ENCODE measurements at places on chromosomes 6 and 20.

- DNase-seq = no peak
Observed at GRCh38 chr6:159913862-159914564, 23.2 kb downstream of the MAS1 start.

DNA sequence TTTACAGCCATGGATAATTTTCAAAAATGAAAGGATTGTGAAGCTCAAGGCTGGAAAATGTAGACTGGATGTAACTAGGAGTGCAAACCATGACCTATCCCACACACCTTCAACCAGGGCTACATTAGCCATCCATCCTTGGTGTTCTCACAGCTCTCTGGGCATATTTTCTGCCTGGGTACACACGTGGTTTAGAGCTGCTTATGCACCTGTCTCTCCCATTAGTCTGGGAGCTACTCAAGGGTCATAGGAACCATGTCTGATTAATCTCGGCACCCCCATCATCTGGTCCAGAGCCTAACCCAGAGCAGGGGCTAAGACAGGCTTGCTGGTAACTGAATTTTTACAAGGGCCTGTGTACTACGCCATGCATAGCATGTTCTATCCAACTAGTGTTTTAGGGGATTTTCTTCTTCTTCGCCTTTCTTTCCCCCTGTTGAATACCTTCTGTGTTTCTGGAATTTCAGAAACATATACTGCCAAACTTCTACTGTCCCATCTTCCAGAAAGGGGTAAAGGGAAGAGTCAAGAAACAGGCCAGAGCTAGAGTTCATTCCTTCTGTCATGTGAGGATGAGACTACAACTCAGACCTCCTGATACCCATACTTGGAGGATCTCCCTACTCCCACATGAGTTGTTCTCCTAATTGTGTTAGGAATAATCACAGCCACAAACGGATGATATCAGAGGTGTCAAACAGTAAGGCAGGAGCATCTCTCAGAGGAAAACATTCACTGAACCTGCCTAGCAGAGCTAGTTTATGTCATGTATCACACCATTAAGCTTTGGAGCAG lies 25.4 kb upstream of the FAM83C start:
- no peak for DNase-seq

DNA sequence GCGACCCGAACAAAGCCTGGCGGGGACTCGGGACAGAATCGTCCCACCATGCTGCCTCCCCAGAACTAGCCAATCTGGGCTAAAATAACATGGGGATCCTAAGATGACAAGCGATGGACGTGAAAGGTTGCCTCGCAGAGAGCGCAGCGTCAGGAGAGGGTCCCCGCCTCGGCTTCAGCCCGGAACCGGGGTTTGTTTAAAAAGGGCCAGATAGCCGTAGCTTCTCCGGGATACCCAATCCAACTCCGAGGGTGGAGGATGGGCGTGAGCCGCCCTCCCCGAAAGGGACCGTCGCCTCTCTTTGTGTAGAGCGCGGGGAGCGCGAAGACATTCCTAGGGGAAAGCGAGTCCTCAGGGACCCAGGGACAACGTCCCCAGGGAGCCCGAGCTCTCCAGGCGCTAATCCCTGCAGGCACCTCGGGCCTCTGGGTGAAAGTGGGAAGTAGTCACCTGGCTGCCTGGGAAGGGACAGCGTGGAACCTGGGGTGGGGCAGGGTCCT lies 643 bp downstream of the CD24 start:
- DNase-seq = no peak

DNA sequence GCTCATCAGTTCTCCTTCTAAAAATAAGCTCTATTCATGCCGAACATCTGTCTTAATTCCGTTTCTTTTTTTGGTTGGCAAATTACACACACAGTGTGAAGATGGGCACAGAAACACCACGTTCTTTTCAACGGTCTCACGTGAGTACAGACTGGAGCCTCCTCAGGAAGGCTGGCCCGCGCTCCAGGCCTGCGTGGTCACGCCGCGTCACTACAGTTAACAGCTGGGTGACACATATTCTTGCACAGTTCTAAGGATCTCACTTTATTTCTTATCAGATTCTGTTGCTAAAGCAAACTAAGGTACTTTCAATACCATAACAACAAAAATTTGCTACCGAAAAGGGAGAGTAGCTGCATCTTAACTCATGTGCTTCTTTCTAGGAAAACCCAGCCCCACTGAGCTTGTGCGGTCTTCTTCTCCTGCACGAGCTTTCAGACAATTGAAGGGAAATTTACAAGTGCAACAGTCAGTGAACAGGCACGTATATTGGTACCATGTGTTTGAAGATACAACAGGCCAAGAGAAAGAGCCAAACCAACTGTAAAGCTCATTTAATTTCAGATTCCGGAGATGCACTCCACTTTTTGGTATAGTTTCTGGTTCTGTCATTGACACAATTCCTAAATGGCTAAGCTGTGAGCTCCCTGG lies 55.6 kb upstream of the MPC1 start:
- DNase-seq = no peak

GRCh38 chr20:62391165-62392076 lies 4.5 kb downstream of the RPS21 start:
- DNase-seq = no peak

GRCh38 chr6:136762022-136762975 lies 30.0 kb downstream of the MAP3K5 start:
- DNase-seq = no peak

DNA sequence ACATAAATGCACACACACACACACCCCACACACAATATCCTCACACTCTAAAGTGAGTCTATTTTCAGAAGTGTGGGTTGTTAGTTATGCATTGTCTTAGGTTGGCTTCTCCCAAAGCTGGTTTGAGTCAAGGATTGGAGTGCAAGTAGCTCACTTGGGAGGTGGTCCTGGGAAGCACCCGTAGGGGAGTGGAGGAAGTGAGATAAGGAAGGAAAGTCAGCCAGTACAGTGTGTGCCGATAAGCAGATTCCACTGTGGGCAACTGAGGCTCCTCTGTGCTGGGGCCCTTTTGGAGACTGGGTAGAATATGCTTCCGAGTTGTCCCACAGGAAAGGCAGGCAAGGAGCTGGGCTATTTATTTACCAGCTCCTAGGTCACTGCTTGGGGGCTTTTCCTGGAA lies 67.2 kb downstream of the PLCB4 start:
- DNase-seq = no peak

DNA sequence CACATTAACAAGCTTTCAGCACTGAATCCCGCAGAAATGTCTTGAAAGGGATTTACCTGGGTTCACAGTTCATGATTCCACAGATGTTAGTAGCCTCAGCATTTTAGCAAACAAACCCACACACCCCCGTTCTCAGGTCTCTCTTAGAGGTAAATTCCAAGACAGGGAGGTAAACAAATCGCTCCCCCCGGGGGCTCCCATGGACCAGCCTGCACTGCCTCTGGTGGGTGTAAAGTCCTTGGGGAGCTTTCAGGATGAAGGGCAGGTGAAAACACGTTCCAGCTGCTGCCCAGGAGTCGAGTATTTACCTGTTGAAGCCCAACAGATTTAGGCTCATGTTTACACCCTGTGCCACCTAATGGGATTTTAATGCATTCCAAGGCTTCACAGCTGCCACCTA lies 187.0 kb upstream of the FOXQ1 start:
- no peak for DNase-seq

GRCh38 chr6:122713138-122713537 lies 66.4 kb upstream of the FABP7 start:
- no peak for DNase-seq

- no peak for DNase-seq
Observed at GRCh38 chr6:168216751-168217191, 102.8 kb downstream of the DACT2 start.

GRCh38 chr6:98823428-98824161 lies 10.8 kb upstream of the POU3F2 start:
- no peak for DNase-seq

GRCh38 chr20:59789686-59790085 lies 143.8 kb downstream of the SYCP2 start:
- no peak for DNase-seq

DNA sequence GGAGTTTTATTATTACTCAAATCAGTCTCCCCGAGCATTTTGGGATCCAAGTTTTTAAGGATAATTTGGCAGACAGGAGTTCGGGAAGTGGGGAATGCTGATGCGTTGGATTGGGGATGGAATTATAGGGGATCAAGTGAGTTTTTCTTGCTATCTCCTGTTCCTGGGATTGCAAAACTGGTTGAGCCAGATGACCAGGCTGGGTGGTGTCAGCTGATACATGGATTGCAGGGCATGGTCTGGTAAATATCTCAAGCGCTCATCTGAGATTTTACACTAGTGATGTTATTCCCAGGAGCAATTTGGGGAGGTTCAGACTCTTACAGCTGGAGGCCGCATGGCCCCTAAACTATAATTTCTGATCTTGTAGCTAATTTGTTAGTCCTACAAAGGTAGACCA lies 54.7 kb downstream of the ENPP1 start:
- no peak for DNase-seq

DNA sequence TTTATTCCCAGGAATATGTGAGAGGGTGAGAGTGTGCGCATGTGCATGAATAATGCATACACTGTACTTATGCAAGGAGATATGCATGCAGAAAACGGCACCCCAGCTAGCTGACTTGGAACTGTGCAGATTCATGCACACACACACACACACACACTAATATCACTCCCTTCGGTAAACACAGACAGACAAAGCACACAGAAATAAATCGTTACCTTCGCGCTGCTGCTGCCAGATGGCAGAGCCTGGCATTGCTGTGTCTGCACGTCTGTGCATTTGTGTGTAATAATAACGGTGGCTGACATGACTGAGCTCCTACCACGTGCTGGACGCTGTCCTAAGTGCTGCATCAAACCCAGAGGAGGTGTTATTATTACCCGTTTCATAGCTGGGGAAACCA lies 36.8 kb downstream of the PREX1 start:
- DNase-seq = no peak

DNA sequence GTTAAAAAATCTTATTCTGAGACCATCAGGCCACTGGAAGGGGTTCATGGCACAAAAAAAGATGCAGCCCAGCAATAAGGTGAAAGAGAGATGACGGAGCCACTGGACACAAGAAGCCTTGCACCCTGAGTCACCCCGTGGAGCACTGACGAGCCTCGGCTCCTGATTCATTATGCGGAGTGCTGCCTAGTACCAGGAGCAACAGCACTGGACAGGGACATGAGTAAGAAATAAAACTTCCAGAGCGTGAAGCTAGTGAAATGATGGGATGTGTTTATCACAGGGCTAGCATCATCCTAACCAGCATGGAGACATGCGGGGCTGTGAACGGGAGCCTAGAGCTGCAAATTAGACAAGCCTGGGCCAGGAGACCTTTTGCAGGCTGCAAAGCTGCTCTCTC lies 53.3 kb downstream of the RNASET2 start:
- DNase-seq = no peak

- no peak for DNase-seq
Observed at GRCh38 chr20:20677186-20677585, 35.3 kb downstream of the RALGAPA2 start.

GRCh38 chr20:50586531-50587232 lies 76.5 kb downstream of the PTPN1 start:
- DNase-seq = no peak

GRCh38 chr6:168376811-168377483 lies 57.4 kb upstream of the DACT2 start:
- no peak for DNase-seq

GRCh38 chr6:100881707-100882040 lies 545 bp upstream of the ASCC3 start:
- no peak for DNase-seq

GRCh38 chr6:108793516-108794251 lies 54.5 kb upstream of the ARMC2 start:
- DNase-seq = no peak

DNA sequence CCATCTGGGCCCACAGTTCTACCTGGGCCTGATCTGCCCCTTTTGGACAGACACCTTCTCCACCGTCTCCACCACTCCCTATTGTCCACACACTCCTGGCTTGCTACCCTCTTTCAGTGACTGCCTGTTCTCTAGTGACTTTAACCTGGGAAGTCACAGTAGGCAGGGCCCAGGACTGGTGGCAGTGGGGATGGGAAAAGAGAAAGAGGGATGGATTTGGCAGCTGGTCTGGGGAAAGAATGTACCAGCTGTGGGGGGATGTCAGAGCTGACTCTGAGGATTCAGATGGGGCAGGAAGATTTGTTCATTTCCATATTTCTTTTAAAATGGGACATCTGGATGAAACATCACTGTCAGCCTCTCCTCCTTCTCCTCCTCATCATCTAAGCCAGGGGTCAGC lies 85.5 kb downstream of the SULF2 start:
- DNase-seq = no peak

DNA sequence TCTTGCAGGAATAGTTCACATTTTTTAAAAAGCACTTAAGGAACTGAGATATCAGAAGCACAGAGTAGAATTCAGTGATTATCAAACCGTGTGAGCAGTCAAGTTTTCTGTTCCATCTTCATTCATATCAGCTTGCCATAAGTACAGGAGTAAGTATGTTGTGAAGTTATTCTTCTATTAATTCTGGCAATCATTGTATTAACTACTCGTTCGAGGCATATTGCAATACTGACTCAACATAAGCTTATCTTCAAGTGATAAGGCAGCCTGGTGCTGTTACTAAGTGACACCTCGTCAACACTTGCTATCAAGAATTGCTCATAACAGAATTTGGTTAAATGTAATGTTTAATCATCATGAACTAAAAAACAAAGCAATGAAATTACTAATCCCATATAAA lies 75.7 kb upstream of the SNX9 start:
- no peak for DNase-seq

- DNase-seq = no peak
Observed at GRCh38 chr20:6697228-6697972, 70.1 kb upstream of the BMP2 start.

DNA sequence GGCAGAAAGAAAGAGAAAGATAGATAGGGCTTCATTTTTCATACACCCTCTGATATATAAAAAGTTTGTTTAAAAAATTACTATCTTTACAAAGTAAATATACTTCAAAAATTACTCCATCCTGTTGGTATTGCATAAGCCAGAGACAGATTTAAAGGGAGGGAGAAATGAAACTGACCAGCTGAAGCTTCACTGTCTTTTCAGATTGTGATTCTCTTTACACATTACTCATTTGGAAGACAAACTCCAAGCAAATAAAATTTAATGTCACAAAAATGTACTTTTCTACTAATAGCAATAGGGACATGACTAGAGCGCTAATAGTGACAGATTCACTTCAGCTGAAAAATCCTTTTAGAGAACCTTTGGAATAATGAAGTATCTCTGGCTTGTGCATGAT lies 38.6 kb upstream of the MARCKS start:
- DNase-seq = no peak

GRCh38 chr6:146950351-146950835 lies 253.8 kb upstream of the STXBP5 start:
- DNase-seq = no peak

Data from stimulated activated CD4-positive, alpha-beta T cell treated with anti-CD3 and anti-CD28 coated beads, Interleukin-12 subunit alpha, Interleukin-12 subunit beta, amount 100 ng/mL, for 4 hours (primary cell).